ENCODE measurements at places on chromosomes 11 and 22. TPM values are rescaled to one million over a fixed set of nuclear protein-coding genes. Genes with fewer than 3 reads are reported as not detected.
A peak's percentile ranks its signal among the peaks of the same experiment; 100 is the strongest.

DNA sequence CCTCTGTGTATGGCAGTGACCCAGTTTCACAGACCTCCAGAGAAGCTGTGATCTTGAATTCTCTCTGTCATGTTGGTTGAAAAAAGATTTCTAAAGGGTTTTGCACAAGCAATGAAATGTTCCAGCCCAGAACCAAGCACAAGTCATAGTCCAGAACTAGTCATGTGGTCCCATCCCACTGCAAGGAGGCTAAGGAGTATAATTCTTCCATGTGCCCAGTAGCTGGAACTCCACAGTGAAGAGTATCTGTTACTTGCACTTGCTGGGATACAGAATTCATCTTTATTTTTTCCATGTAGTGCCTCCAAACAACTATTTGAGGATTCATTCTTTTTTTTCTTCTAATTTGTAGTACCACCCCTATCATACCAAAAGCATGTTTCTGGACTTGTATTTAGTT lies 9.9 kb upstream of the MMP8 start:
- DNase-seq: no peak

Gene ME3
- 70.1 TPM for total RNA-seq

Gene OR8D2
- not detected for total RNA-seq

DNA sequence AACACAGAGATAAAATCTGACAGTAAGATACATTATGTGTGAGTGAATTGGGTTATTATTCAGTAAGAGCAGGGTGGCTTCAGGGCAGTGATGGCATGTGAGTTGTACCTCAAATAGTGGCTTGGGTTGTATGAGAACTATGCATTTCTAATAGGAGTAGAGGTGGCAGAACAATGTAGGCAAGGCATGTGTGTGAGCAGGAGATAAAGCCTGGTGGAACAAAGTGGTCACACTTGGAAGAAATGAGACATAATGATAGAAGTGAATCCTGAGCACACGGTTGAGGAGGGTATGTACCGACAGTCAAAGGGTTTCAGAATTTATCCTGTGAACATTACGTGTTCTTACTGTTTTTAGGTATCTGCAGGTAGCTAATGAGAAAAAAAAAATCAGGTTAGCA lies 159.3 kb downstream of the CASP12 start:
- DNase-seq: no peak

- no peak for DNase-seq
Measured at GRCh38 chr11:73281201-73281741, 9.1 kb downstream of the P2RY6 start.

GRCh38 chr11:69986440-69986787 lies 91.7 kb upstream of the ANO1 start:
- no peak for DNase-seq

Gene SYCE3
- total RNA-seq: not detected

DNA sequence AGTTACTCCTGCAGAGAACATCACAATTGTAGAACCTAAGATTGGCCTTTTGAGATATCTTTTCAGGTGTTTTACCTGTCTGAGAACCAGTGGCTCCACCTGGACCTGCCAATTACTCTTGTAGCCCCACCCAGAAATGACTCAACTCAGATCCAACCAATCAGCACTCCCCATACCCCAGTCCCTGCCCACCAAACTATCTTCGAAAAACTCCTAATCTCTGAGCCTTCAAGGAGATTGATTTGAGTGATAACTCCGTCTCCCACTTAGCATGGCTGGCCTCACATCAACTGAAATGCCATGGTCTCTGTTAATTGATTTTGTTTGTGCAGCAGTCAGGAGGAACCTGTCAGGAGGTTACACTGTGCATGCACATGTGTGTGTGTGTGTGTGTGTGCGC lies 103.6 kb downstream of the MTNR1B start:
- peak; percentile 5 for DNase-seq

Gene BDNF
- 0.53 TPM for total RNA-seq

GRCh38 chr11:13012056-13012661 lies 3.0 kb downstream of the RASSF10 start:
- peak; percentile 25 for DNase-seq

GRCh38 chr11:5345831-5346230 lies 2.5 kb upstream of the OR51B5 start:
- DNase-seq: no peak

DNA sequence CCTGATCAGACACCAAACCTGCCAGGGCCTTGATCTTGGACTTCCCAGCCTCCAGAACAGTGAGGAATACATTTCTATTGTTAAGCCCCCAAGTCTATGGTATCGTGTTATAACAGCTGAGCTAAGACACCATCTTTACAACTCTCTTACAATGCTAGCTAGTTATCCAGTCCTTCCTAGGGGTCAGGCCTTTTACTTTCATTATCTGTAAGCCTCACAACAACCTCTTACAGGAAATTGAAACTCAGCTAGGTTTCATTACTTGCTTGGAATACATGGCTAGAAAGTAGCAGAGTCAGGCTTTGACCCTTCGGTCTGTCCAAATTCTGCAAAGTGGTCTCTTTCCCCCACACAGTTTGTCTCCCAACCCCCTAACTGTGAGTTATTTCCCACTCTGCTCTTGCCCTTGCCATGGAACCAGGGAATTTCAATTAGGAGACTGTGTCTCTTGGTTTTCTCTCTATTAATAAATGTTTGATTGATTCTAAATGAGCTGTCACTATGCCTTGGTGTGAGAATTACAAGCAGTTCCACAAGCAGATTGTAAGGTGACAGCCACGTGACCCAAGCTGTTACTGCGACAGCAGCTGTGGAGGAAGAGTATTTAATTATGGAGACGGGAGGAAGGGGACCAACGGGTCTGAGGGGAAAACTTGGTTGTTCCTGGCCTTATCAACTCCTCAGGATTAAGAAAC lies 38.4 kb upstream of the CLMP start:
- no peak for DNase-seq

- no peak for DNase-seq
Measured at GRCh38 chr22:21981874-21982273, 713 bp downstream of the TOP3B start.

DNA sequence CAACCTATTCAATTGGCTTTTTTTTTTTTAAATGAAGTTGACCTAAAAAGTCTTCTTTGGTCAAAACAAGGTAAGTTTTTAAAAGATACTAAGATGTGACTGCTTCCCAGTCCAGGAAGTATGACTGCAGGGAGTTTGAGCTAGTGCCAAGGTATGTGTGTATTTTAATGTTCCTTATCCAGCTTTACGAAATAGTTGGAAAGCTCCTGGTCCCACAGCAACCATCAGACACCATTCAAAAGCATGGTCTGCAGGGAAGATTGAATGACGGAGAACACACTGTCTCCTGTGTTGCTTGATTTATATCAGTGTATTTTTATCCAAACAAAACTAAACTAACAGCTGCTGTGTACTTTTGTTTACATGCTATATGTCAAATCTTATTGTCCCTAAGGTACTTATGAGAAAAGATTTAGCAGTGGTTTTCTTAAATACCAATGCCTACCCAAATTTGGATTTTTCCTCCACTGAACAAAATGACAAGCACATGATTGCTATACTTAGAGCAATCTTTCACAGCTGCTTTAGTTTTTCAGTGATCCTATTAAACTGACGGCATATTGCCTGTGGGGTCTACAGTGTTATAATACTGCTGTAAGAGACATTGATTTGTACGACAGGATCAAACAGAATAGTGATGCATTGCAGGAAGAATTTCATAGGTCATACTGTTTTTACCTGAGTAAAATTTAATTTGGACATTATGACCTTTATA lies 122.9 kb downstream of the DCDC1 start:
- no peak for DNase-seq

GRCh38 chr11:103338621-103339484 lies 229.6 kb downstream of the DYNC2H1 start:
- peak; percentile 7 for DNase-seq

- DNase-seq: no peak
Measured at GRCh38 chr11:7501251-7501650, 12.5 kb upstream of the PPFIBP2 start.

Gene SLC22A8
- not detected for total RNA-seq

- no peak for DNase-seq
Measured at GRCh38 chr11:103648670-103649400, 387.6 kb upstream of the DDI1 start.

Gene RCN1
- total RNA-seq: 88.0 TPM

DNA sequence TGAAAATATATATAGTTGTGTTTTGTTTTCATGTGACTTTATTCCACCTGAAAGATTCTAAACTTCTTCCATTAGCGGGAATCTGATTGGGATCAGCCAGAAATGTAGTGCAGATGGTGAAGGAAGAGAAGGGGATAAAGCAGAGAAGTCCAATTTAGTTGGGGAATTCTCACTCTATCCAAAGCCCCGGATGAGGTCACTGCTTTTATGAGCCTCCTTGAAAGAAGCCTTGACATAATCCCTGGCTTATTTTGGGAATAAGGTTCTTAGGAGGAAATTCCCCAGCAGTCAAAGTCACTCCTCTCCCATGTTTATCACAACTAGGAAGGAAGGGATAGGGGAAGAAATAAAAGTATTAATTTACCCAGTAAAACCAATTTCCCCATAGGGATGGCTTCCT lies 41.1 kb downstream of the OSBP start:
- DNase-seq: no peak

DNA sequence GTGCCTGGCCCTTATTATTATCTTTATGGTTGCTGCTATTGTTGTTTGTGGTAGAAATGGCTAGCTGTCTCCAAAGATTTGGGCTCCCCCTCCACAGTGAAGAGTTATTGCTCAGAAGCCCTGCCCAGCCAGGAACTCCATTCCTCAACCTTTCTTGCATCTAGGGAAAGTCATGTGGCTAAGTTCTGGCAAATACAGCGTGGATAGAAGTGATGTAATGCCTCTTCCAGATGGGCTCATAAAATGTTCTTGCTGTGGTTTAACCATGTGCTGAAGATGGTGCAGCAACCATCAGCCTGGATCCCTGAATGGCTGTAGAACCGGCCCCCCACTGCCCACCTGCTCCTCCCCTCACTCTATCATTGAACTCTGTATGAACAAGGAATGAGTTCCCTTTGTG lies 203.5 kb upstream of the E2F8 start:
- no peak for DNase-seq

DNA sequence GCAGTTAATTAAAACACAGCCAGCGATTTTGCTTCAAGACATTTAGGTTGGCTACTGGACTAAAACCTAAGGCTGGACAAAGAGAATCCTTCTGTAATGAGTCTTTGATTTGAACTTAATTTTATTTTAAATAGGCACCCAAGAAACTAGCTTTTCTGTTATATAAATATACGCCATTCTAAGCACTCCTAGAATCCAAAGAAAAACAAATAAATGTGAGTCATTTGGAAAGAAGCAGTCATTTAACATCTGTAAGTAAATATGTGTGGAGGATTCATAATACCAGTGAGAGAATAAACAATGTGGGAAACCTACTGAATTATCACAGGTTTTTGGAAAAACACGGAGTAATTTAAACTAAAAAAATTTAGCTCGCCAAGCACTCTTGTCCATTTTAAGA lies 1.2 kb upstream of the TECTA start:
- no peak for DNase-seq
